ENCODE measurements at places on chromosomes 12 and 14. TPM values are rescaled to one million over a fixed set of nuclear protein-coding genes. Genes with fewer than 3 reads are reported as not detected.

Gene AICDA
- total RNA-seq, result 0.30 TPM

Gene RFLNA
- 19.2 TPM for total RNA-seq

Gene ATL1
- total RNA-seq, result 10.8 TPM

Gene CLEC12A
- not detected for total RNA-seq

- DNase-seq, result no peak
These were observed 77.4 kb upstream of the REP15 start for GRCh38 chr12:27618836-27619235.

GRCh38 chr12:16588812-16589211 lies 17.1 kb downstream of the LMO3 start:
- no peak for DNase-seq

- DNase-seq, result no peak
These were observed 175.8 kb downstream of the DERA start for GRCh38 chr12:16086942-16087341.

Gene VCPKMT
- 6.8 TPM for total RNA-seq

DNA sequence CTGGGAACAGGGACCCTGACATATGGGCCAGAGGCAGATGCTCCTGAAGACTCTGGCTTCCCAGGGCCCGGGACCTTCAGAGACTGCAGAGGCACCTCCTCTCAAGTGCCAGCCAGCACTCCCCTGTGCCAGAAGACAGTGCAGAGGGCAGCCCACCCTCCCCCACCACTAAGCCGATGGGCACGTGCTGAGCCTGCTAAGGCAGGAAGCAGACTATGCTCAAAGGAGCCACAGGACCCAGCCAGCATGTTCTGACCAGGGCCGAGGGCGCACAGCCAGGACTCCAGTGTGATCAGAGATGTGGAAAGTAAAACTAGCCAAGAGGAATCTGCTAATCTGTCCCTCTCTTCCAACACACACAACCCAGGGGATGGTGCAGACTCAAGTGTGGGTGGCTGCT lies 29.8 kb downstream of the DIO3 start:
- DNase-seq, result no peak

DNA sequence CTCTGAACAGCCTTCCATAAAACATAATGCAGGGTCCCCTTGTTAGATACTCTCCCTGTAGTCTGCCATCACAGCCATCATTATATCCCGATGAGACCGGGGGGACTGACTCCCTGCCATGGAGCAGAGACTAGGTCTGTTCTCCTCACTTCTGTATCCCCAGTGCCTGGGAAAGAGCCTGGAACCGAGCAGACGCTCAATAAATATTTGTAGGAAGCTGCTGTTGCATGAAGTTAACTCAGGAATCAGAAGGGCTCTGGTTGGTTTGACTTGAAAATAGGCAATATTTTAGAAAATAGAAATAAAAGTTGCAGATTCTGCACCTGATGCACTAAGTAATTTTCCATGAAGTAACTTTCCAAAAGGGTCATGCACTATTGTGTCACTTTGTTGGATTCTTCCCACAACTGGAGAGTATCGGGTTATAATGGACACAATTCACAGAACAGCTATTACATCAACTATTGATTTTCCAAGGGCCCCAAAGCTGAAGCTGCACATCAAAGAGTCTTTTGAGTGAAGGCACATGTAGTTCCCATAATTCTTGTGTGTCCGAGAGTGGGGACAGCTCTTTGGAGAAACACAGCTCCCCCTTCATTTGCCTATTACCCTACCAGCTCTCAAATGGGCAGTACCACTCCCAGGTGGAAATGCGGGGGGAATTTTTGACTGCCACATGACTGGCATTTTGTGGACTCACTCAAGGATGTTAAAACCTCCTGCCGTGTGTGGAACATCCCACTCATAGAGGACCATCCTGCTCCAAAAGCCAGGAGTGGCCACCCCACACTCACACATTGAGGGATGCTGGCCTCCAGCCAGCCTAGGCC lies 18.8 kb downstream of the CLMN start:
- DNase-seq, result no peak

Gene SCNN1A
- total RNA-seq, result 57.5 TPM

GRCh38 chr14:50822501-50823042 lies 8.4 kb downstream of the NIN start:
- DNase-seq, result no peak

DNA sequence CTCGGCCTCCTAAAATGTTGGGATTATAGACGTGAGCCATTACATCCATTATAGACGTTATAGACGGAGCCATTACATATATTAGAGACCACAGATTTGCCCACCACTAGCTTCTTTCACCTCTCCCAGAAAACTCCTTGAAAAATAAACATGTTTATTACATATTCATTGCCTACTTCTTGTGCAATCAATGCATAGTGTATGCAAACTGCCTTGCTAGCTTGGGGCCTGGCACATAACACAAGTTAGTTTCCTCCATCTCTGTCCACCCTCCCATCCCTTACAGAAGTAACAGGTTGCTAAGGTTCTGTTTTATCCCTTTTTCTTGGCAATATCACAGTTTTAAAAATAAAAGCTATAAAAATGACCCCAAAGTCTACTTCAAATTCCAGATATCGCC lies 66.4 kb upstream of the KRR1 start:
- no peak for DNase-seq

- DNase-seq, result peak; percentile 29
These were observed 10.2 kb upstream of the SERPINA9 start for GRCh38 chr14:94485944-94486841.

- no peak for DNase-seq
These were observed 51.1 kb downstream of the SLC38A1 start for GRCh38 chr12:46217541-46218321.

Gene IL22
- not detected for total RNA-seq

GRCh38 chr12:122457627-122458026 lies 35.2 kb upstream of the CLIP1 start:
- no peak for DNase-seq

Gene MAP1LC3B2
- 0.35 TPM for total RNA-seq

GRCh38 chr12:24081606-24082005 lies 132.1 kb upstream of the SOX5 start:
- no peak for DNase-seq

DNA sequence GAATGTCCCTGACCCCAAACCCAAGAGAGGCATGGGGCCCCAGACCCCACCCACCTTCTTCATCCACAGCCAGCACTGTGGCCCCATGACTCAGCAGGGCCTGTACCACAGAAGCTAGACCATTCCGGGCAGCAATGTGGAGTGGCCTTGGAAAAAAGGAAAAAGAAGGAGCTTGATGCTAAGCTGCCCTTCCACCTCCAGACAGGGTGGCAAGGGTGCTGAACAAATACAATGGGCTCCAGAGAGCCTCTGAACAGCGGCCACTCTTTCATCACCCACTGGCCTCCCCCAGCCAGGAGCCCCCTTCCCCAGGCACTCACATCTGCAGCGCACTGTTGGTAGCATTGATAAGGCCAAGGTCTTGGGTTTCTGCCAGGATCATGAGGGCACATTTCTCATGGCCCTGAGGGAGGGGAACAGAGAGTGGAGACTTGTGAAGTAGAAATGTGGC lies 13.9 kb downstream of the SLC39A5 start:
- no peak for DNase-seq

Gene GPR84
- total RNA-seq, result not detected

- DNase-seq, result peak; percentile 98
These were observed 4.2 kb upstream of the AMN1 start for GRCh38 chr12:31732926-31733548.

Gene PLEKHA5
- total RNA-seq, result 35.8 TPM

GRCh38 chr12:105723494-105723893 lies 393.0 kb downstream of the C12orf75 start:
- DNase-seq, result no peak

All from renal cortical epithelial cell (primary cell).